ENCODE measurements at places on chromosomes 4 and X. TPM values are rescaled to one million over a fixed set of nuclear protein-coding genes. Genes with fewer than 3 reads are reported as not detected.

BMX gene
- total RNA-seq: not detected

GLRA2 gene
- not detected for total RNA-seq

ARHGAP10 gene
- 18.8 TPM for total RNA-seq

NRK gene
- not detected for total RNA-seq

ATP1B4 gene
- total RNA-seq: not detected

HSFX1 gene
- total RNA-seq: 0.61 TPM

PIN4 gene
- total RNA-seq: 11.0 TPM

WDFY3 gene
- 0.66 TPM for total RNA-seq

FTHL17 gene
- not detected for total RNA-seq

PPARGC1A gene
- total RNA-seq: not detected

KLHL13 gene
- 0.30 TPM for total RNA-seq

SYN1 gene
- 0.15 TPM for total RNA-seq

HPGD gene
- 30.2 TPM for total RNA-seq

AFM gene
- not detected for total RNA-seq

SSX2B gene
- not detected for total RNA-seq

C4orf51 gene
- total RNA-seq: not detected

COX7B2 gene
- not detected for total RNA-seq

CLIC2 gene
- 0.35 TPM for total RNA-seq

FGD1 gene
- total RNA-seq: 0.12 TPM

BRS3 gene
- total RNA-seq: not detected

BEND2 gene
- not detected for total RNA-seq

DIPK2B gene
- total RNA-seq: not detected

APELA gene
- not detected for total RNA-seq

MANBA gene
- total RNA-seq: 12.1 TPM

ASB5 gene
- not detected for total RNA-seq

STK32B gene
- total RNA-seq: not detected

FABP2 gene
- total RNA-seq: not detected
